Astrocyte of the hippocampus (primary cell): ENCODE measurements at places on chromosomes 5 and 9.

- DNase-seq = peak; percentile 51
These were observed 80.7 kb downstream of the MVB12B start for GRCh38 chr9:126407114-126407870.

DNA sequence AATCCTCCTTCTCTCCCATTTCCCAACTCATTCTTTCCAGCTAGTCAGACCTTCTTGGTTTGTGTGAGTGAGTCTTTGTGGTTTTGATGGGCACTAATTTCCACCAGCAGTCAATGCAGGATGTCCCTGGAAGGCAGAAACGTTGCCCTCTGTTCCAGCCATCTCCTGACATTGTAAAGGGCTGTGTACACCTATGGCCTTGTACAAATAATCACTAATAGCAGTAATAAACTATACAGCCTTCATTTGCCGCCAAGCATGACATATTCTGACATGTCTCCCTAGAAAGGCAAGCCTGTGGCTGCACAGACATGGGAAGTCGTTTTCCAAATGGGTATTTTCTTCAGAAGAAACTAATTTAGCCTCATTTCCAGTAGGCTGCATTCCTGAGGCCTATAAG is 18.4 kb upstream of the DENND1A start:
- no peak for DNase-seq

GRCh38 chr9:88826771-88827181 is 164.5 kb upstream of the S1PR3 start:
- DNase-seq = peak; percentile 83

GRCh38 chr5:57863661-57864060 is 381.1 kb upstream of the ACTBL2 start:
- DNase-seq = no peak

DNA sequence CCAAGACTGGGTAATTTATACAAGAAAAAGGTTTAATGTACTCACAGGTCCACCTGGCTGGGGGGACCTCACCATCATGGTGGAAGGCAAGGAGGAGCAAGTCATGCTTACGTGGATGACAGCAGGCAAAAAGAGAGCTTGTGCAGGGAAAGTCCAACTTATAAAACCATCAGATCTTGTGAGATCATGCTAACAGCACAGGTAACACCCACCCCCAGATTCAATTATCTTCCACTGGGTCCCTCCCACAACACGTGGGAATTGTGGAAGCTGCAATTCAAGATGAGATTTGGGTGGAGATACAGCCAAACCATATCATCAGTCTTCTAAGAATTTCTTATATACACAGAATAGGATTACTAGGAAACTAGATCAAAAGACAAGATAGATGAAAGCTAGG is 555.6 kb downstream of the PRR16 start:
- DNase-seq = no peak

GRCh38 chr5:151905557-151905961 is 19.1 kb downstream of the GLRA1 start:
- peak; percentile 35 for DNase-seq

GRCh38 chr5:75891020-75891419 is 173.8 kb upstream of the POC5 start:
- DNase-seq = no peak

DNA sequence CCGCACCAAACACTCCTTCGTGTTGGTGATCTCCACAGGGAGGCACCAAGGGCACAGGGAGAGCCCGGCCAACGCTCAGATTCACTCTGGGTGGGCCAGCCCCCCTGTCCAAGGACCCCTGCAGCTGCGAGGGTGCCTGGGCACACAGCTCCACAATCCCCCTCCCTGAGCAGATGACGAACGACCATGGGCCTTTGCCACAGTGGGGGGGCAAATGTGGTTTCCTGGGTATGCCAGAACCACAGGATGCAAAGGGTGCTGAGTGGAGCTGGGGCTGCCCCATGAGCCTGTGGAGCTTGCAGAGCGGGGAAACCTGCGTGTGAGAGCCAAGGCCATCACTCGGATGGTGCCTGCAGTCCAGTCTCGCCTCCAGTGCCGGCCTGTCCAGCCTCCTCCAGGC is 31.0 kb downstream of the LPCAT1 start:
- no peak for DNase-seq

DNA sequence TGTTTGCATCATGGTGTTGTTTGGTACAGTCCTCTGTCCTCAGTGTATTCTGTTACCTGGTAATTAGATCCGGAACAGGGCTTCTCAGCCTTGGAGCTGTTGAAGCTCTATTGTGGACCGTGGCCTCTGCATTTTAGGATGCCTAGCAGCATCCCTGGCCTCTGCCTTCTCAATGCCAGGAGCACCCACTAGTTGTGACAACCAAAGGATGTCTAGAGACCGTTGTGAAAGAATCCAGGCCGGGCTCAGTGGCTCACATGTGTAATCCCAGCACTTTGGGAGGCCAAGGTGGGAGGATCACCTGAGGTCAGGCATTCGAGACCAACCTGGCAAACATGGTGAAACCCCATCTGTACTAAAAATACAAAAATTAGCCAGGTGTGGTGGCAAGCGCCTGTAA is 159.6 kb downstream of the CACNA1B start:
- DNase-seq = no peak

DNA sequence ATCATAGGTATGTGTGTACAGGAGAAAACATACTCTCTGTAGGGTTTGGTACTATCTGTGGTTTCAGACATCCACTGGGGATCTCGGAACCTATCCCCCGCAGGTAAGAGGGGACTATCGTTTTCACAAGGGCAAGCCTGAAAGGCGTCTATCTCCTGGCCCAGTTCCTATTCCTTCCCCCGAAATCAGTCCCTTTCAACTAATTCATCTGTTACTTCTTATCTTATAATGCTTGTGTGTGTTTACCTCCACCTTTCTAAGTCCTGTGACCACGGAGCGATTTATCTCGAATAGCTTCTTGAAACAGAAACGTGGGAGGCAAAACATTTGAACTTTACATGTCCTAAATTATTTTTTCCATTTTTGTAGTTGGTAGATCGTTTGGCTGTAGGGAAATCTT is 11.4 kb downstream of the ABO start:
- no peak for DNase-seq

GRCh38 chr9:84812847-84813246 is 143.3 kb downstream of the NTRK2 start:
- no peak for DNase-seq

DNA sequence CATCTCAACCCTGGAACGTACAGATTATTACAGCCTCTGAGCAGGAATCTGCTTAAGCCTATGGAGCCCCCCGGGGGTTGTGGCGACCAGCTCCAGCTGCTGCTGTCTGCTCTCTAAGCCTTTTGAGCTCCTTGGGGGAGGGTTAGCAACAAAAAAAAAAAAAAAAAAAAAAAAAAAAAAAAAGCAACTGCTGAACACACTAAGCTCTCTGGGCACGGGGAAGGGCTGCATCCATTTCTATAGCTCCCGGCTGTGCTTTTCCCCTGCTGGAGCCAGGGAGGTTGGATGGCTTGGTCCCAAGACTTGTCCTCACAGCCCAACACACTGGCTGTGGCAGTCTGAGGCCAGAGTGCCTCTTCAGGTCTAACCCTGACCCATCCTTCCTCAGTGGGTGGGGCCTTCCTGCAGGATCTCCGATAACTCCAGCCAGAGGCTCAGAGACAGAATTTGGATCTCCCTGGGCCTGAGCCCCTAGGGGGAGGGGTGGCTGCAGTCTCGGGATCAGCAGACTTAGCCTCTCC is 82.1 kb downstream of the FBN2 start:
- DNase-seq = no peak

DNA sequence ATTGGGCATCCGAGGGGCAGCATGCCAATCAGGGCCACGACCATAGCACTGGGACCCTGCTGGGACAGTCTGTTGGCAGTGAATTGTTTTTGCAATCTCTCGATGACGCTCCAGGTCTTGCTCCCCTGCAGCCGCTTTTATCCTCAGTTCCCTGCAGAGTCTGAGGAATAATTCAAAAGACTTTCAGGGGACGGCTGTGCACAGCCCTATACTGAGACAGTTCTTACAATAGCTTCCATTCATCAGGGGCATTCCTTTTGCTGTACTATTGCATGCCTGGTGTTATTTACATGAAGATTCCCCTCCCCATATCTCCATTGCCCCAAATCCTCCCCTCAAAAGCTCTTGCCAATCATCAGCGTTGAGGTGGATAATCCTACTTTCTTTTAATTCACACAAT is 163.3 kb upstream of the WWC1 start:
- peak; percentile 24 for DNase-seq

- DNase-seq = peak; percentile 93
These were observed 586.0 kb downstream of the CCDC171 start for GRCh38 chr9:16138561-16139491.

DNA sequence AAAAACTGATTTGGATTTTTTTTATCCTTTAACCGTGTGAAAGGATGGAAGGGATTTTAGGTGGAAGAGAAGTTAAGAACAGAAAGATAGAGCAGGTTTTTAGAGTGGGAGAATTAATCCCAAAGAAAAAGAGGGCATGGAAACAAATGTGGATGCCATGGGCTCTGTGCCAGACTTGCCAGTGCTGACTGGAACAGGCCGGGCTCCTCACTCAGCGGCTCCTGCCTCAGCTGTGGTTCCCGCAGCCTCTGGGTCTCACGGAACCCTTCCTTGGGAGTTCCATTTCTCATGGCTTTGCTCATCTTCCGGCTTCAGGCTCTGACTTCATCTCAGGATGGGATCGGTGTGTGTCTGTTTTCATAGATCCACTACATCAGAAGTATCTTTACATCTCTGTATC is 30.4 kb upstream of the SLC2A8 start:
- peak; percentile 36 for DNase-seq

GRCh38 chr9:37407468-37407867 is 15.0 kb upstream of the GRHPR start:
- no peak for DNase-seq

DNA sequence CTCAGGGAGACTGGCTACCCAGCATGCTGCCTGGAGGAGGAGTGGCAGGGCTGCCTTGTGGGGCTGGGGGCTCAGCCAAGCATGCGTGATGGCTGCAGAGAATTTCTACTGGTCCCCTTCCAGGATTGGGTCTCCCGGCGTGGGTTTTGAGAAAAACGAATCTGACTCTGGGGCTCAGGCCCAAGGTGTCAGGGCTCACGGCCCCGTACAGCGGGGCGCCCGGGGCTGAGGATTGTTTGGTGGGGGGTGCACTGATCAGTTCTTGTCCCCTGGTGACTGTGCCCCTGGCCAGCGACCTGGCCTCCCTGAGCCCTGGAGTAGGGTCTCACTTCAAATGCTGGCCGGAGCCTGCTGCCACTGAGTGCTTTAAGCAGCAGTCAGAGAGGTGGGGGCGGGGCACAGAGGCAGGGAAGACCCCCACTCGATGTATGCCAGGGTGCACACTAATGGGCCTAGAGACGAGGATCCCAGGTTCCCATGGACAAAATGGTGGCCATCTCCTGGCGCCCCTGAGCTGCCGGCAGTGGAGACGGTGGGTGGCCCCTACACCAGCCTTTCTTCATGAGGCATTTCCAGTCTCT is 45.5 kb upstream of the RNU6ATAC start:
- no peak for DNase-seq

- DNase-seq = no peak
These were observed 6.6 kb downstream of the SLC36A3 start for GRCh38 chr5:151296974-151297373.

GRCh38 chr9:94042516-94043360 is 41.5 kb upstream of the PTPDC1 start:
- no peak for DNase-seq

DNA sequence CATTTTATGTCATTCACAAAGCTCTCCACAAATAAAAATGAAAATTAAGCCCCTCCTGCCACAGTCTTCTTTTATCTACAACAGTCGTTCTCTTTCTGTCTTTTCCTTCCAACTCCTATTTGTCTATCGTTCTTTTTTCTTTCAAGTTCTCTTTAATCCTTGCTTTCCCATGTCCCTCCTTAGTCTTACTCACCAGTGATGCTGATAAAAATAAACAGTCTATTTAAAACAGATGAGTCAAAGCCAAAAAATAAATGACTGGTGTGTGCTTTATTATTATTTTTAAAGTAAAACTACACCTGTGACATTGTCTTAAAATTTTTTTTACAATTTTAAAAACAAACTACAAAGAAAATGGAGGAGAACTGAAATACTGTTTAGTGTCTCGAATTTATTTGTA is 137.1 kb upstream of the TMEM161B start:
- peak; percentile 14 for DNase-seq

GRCh38 chr5:1751026-1751863 is 48.4 kb downstream of the MRPL36 start:
- DNase-seq = no peak

- no peak for DNase-seq
These were observed 13.0 kb upstream of the RIMOC1 start for GRCh38 chr5:41891066-41891707.

- DNase-seq = no peak
These were observed 84.5 kb upstream of the VCAN start for GRCh38 chr5:83387041-83387440.

- DNase-seq = peak; percentile 39
These were observed 26.9 kb upstream of the CNOT6 start for GRCh38 chr5:180467028-180467975.

DNA sequence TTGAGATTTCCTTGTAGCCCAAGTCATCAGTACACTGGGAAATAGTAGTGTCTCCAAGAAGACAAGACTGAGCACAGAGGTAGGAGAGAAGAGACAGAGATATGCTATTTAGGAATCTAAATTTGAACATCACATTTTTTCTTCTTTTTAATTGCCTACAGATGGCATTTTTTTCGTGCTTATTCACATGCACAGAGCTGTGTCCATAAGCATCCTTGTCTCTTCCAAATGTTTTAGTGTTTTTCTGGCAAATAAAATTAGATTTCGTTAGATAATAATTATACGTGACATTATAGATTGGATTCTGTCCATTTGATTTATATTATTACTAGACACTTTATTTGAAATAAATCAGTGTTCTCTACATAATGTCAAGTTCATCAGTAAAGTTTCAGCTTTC is 80.9 kb downstream of the PRR16 start:
- DNase-seq = no peak

GRCh38 chr9:81690251-81690851 is 1.0 kb upstream of the TLE1 start:
- peak; percentile 39 for DNase-seq

DNA sequence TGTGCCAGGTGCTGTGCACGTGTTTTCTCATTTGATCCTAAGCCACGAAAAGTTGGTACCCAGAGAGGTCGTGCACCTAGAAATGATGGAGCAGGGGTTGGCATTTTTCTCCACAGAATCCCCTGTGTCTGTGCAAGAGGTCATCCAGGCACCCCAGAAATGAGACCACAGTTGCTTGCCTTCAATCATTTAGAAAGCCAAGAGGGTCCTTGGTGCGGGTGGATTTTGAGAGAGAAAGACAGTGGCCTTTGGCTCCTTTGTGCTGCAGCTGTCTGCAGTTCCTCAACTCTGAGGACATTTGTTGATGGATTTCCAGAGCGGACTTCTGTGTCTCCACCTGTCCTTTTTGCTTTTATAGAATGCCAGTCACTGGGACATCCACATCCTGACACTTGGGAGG is 33.8 kb upstream of the SPRY4 start:
- no peak for DNase-seq

GRCh38 chr5:96661855-96662724 is at the start of gene CAST:
TSS of gene CAST (plus strand) at chr5:96662376. CDS start at chr5:96662423, 47 bp downstream.
- DNase-seq = peak; percentile 92

DNA sequence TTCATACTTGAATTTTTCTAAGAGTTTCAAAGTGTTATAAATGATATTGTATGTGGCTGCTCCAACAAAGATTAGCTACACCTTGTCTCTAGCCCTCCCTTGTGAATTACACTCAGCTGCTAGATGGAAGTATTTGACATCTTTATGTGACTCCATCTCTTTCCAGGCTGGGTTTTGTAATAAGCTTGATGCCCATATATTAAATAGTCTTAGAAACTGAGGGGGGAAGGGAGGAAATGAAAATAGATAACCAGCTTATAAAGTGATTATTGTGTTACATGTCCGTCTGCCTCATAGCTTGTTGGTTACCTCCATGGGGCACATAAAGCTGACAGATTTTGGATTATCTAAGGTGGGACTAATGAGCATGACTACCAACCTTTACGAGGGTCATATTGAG is 63.4 kb downstream of the CD180 start:
- DNase-seq = no peak

GRCh38 chr5:113236536-113237288 is 198.1 kb downstream of the TSSK1B start:
- DNase-seq = no peak
